ENCODE measurements at places on chromosomes 4 and X.
A peak's percentile ranks its signal among the peaks of the same experiment; 100 is the strongest.

DNA sequence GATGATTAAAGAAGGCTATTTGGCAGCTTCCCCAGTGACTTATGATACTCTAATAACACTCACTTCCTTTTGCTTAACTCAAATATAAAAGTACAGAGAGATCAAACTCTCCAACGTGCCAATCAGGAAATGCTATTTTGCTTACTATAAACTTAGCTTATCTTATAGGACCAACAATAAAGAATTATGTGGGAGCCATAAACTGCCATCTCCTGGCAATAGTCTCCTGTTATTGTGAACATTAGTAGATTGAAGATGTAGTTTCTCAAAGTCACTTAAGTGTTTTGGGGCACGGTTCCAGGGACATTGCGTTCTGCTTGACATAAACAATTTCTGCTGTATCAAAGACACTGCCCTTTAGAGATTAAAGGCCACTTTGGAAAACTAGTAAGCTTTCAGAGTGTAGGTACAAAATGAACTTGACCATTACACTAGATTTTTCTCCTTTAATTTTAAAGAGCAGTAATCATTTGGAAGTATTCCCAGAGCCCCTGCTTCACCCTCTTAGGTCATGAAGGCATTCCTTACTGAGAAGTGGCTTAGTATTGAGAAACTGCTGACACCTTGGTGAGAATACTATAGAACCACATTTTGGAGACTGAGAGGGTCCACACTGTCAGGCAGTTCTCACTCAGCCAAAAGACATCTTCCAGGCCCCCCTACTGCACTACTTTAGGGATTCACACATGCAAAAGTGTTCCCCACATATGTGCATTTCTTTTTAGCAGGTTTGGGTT lies 51.9 kb downstream of the MAOA start:
- no peak for DNase-seq

GRCh38 chr4:48133669-48134068 lies 381 bp downstream of the TXK start:
- DNase-seq: no peak

DNA sequence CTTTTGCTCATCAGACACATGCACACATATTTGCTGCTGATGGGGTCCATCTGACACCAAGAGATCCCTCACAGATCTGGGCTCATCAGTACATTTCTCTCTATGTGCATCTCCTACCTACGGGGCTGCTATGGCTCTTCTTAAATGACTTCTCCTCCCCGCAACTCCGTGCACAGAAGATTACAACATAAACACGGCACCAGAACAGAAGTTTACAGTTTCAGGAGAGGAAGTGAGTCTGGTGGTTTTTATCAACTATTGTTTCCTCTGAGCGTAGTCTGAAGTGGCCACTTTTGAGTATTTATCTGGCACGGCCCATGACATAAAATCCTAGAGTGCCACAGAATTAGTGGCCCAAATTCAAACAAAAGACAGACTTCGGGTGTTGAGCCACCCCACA lies 263.8 kb downstream of the PRDM5 start:
- peak; percentile 7 for DNase-seq

DNA sequence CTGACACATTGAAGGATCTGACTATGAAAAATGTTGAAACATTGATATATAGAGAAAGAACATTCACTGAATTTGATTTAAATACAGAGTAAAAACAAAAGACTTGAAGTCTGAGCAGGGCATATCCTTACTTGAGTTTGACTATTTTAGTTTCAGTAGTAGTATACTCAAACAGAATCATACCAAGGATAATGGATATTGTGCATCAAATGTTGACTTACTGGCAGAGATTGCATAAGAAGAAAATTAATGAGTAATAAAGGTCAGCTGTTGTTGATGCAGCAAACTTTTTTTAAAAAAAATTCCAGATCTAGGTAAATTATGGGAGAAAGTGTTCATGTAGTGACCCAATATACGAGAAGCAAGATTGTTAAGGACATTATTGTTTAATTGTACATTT lies 94.5 kb upstream of the APOOL start:
- no peak for DNase-seq

GRCh38 chr4:85883180-85883579 lies 408.2 kb downstream of the ARHGAP24 start:
- DNase-seq: no peak

DNA sequence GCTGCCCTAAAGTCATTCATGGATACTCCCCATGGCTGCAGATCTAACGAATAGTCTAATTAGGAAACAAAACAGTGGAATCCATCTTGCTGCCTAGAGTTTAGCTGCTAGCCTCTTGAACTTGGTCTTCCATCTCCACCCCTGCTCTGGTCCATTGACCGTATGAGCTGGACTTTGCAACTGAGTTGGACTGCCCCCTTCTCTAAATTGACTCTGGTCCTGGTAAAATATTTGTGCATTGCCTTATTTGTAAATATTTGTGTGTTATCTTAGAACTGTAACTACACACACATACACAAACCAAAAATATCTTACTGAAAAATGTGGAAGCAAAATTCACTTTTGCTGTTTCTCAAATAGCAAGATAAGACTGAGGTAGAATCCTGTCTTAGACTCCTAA lies 181.3 kb downstream of the NWD2 start:
- DNase-seq: no peak

GRCh38 chr4:8090744-8091301 lies 67.8 kb downstream of the ABLIM2 start:
- DNase-seq: peak; percentile 37

DNA sequence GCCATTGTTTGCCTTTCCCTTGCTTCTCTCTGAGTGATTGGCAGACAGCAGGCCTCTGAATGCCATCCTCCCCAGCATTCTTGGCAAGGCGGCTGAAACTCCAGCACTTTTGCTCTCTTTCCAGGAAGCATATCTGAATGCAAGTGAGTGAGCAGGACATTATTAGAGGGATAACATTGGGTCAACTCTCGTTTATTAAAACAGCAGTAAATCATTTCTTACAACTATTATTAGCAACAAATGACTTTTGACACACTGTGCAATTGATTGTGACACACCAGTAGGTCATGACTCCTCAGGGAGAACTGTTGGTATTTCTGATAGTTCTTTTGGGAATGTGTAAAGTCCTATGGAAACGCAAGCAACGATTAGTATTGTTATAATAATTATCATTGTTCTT lies 103.8 kb downstream of the EFNB1 start:
- no peak for DNase-seq

- no peak for DNase-seq
Measured at GRCh38 chrX:114952696-114953095, 64.7 kb downstream of the IL13RA2 start.

- DNase-seq: no peak
Measured at GRCh38 chr4:74097116-74097515, 1.9 kb downstream of the CXCL2 start.

GRCh38 chr4:70901984-70902576 lies at the start of gene MOB1B:
Gene MOB1B (plus strand): TSS chr4:70902369. CDS start chr4:70902537, 168 bp downstream.
- peak; percentile 85 for DNase-seq

DNA sequence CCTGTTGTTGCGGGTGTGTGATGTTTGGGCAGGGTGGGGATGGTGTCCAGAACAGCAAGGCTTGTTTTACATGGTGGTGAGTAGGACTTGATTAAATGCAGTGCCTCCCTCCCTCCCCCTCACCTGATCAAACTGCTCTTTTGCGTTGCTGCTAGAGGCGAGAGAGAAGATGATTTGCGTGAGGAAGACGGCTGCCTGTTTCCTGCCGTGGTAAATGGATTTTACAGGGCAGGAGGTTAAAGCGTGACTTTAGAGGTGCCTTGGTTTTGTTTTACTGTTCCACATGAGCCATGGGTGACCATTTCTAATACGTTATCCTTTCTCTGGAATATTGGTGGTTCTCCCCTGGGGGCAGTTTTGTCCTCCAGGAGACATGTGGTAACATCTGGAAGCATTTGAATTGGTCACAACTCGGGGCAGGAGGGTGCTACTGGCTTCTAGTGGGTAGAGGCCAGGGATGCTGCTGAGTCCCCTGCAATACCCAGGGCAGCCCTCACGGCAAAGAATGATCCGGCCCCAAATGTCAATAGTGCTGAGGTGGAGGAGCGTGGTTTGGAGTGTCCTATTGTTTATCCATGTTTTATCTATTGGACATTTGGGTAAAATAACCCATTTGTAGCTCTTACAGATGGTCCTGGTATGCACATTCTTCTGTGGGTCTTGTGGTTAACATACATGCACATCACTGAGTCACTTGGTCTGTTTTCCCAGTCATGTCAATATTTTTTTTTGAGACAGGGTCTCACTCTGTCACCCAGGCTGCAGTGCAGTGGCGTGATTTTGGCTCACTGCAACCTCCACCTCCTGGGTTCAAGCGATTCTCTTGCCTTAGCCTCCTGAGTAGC lies 73.7 kb downstream of the SHROOM2 start:
- no peak for DNase-seq

DNA sequence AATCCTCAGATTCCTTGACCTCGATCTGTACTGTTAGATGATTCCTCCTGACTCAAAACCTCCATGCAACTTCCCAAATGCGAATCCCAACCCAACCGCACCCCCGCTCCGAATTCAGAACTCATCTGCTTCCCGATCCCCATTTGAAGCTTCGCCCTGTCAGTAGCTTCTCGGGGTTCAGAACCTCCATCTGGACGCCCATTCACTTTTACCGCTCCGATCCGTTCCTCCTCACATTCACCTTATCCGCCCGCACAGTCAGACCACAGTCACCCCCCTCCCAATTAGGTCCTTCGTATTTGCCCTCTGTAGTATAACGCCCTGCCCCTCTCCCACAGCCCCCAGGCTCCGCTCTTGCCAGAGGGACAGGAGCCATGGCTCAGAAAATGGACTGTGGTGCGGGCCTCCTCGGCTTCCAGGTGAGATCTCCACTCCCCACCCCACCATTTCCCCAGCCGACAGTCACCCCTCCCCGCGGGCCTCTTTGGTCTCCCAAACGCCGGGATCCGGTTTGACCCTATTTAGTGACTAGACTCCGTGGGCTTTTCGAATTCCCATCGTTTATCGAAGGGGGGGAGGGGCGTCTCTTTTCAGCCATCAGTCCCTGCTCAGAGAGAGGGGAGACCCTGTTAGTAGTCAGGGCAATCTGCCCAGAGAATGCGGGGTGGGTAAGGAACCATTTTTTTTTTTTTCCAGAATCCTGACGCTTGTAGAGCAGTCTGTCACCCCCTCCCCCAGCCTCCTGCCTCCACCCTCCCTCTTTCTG lies 691 bp downstream of the MAGED1 start:
- peak; percentile 28 for DNase-seq

- DNase-seq: no peak
Measured at GRCh38 chrX:44432641-44433040, 89.2 kb upstream of the EFHC2 start.

DNA sequence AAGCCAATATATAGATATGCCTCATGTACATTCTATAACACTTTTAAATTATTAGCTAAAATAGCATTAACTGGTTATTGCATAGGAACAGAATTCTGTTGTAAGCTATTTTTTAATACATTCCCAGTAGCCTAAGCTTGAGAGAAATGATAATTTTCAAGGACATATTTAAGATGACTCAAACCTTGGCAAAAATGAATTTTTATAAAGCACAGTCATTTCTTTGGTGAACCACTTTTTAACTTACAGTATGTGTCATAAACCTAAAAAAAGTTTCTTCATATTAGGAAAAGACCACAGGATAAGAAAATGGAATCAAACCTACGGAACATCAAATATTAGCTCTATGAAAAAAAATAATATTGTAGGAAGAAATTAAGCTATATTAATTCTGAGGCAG lies 986.3 kb downstream of the STIM2 start:
- DNase-seq: no peak

DNA sequence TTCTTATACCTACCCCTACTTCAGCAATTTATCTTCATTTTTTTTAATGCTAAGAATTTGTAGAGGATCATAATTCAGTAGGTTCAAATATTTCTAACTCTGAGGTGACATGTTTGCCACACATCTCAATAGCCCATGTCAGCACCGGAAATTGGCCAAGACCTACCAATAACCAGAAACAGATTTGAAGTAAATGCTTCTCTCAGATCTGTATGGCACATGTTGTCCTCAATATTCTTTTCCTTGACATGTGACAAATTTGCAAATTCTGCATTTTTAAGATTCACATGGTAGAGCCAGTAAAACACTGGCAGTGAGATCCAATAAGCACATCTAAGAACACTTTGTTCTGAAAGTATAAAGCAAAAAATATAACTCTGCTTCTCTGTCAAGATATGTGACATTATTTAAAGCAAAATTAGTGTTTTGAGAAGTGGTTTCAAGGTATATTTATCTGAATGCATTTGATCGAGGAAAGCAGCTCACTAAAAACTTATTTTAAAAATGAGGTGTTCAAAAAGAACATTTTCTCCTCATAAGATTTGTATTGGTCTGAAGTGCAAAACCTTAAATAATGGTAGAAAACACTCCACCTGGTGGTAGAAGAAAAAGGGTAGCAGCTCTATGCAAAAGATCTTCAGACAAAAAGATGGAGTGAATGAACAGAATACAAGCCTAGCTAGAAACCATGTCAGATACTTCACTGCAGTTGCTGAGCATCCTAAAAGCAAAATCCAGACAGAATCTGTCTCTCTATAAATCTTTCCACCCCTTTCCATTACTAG lies 513.8 kb upstream of the FAM241A start:
- DNase-seq: peak; percentile 36

GRCh38 chr4:2179717-2180116 lies 62.2 kb downstream of the HAUS3 start:
- no peak for DNase-seq

- DNase-seq: no peak
Measured at GRCh38 chr4:7941111-7941964, 1.7 kb upstream of the AFAP1 start.

GRCh38 chr4:130192787-130193186 lies 1096.8 kb downstream of the C4orf33 start:
- DNase-seq: no peak

- no peak for DNase-seq
Measured at GRCh38 chr4:177057186-177057585, 252.5 kb upstream of the NEIL3 start.
